ENCODE measurements at places on chromosomes 7 and 10. TPM values are rescaled to one million over a fixed set of nuclear protein-coding genes. Genes with fewer than 3 reads are reported as not detected.

DNA sequence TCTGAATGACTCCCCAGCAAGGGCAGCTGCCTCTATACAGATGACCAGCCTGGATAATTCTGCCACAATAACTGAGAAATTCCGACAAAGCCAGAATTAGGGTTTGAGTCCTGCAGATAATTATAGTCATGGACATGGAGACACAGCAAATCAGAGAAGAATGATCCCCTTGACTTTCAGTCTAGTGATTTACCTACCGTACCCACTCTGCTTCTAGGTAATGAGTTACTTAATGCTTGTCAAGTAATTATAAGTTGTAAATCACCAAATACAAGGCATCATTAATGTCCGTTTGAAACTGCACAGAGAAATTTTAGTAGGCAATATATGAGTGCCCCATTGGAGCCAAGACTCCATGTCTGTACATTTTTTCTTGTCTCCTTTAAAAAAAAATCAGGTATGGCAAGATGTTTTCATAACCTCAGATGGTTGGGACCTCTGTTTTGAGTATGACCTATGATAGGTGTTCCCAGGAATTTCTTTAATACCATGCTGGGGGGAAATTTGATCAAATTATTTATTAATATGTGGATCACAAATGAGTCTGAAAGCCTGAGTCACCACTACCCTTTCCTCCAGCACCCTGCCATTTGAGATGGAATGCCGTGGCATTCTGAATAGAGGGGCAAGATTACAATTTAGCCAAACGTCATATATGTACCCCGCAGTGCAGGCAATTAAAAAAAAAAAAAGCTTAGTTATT lies 5.5 kb upstream of the ARID5B start:
- DNase-seq: no peak

- DNase-seq: no peak
Measured at GRCh38 chr7:97167176-97167575, 49.7 kb downstream of the SDHAF3 start.

DNA sequence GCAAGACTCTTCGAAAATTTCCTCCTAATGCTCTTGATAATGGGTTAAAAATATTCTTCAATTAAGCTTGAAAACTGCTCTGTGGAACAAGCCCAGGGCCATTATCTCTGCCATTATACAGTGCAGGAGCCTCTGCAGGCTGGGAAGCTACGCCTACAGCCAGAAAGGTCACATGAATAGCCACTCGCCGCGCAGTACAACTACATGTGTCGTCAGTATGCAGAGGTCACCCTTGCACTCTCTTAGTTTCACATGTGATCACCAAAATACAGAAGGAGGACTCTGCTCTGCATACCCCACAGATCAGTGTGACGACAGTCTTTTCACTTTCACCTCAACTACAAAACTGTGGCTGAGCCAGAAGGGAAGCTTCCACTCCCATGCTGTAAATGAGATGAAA lies 141.8 kb upstream of the C1QL3 start:
- DNase-seq: no peak

DNA sequence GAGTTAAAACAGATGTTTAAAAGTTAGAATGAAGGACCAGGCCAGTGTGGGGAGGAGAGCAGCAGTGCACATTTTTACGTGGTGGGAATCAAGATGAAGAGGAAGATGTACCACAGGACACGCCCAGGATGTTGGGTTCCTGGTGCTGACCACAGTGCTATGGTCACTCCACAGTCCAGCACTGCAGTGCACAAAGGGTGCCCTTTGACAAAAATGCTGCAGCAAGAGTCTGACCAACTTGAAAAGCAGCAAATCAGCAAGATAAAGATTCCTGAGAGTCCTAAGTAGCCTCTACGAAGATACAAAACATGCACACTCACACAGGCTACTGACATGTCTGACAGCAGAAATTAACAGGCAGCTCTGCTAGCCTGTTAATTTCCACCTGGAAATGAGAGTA lies 107.1 kb downstream of the PIP4K2A start:
- no peak for DNase-seq

DNA sequence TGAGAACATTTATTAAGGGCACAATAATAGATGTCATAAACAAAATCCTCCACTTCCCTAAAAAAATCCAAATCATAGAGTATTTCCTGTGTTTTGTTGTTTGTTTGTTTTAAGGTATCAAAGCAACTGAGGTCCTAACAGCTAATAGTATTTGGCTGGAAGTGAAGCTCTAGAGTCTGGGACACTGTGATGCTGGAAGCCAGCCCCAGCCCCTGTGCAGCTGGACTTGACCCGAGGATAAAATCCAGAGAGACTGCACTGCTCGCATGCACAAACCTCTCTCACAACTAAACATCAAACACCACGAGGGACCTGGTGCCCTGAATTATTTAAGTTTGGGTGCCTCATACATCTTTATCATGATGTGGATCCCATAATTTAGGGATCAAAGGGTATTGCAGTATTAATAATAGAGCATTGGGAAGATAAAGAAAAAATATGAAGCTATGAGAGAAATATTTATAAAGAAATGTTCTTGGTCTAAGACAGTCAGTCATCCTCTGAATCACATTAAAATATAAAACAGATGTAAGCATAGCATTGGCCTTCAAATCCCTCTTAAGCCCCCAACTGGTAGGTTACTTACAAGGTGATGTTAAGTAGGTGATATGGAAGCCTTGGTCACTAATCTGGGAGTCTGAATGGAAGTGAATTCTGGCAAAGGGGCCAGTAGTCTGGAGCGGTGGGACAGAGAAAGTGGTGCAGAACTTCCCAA lies 44.4 kb downstream of the CUBN start:
- no peak for DNase-seq

- no peak for DNase-seq
Measured at GRCh38 chr10:69352569-69353264, 64.0 kb downstream of the TACR2 start.

- no peak for DNase-seq
Measured at GRCh38 chr10:124035306-124035927, 58.0 kb downstream of the CHST15 start.

DNA sequence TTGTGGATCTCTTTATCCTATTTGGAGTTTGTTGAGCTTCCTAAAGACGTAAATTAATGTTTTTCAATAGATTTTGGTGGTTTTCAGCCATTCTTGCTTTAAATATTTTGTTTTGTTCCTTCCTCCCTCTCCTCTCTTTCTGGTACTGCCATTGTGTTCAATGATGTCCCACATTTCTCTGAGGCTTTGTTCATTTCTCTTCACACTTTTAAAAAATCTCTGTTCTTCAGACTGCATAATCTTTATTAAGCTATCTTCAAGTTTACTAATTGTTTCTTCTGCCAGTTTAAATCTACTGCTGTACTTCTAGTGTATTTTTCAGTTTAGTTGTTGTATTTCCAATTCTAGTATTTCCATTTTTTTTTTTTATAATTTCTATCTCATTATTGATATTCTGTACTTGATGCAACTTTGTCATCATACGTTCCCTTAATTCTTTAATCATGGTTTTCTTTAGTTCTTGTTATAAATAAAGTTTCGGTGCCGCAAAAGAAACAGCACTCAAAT lies 45.6 kb upstream of the FZD9 start:
- no peak for DNase-seq

DNA sequence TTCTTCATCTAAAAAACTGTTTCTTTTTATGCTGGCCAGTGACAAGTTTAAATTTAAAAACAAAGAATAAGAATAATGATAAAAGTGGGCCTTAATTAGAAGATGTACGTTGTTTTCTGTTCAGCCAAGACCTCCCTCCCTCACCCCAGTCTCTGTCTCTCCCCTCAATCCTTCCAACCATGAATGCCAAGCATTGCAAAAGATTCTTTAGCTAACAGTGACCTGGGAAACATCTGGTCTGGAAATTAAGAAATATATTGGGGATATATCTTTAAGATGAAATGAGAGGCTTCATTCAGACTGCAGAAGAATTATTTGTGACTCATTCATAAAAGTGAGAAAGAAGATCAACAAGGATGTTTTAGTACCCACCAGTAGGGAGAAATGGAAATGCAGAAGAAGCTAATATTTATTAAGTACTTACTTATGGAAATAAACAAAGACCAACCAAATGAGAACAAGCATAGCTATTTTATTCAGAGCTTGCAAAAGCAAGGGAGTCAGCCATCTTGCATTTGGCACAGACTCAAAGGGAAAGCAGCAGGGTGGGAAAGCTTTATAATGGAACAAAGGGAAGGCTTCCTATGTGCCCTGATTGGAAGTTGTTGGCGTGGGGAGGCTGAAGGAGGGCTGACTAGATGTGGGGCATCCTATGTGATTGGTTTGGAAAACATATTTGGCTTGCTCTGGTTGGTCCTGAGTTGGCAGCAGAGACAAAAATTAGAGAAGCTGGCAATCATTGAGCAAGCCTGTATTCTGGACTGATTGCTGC lies 595.4 kb upstream of the GHITM start:
- no peak for DNase-seq

GRCh38 chr10:87750001-87750671 lies 67.9 kb downstream of the ATAD1 start:
- DNase-seq: no peak

- DNase-seq: no peak
Measured at GRCh38 chr7:131538813-131539179, 17.6 kb downstream of the PODXL start.

DNA sequence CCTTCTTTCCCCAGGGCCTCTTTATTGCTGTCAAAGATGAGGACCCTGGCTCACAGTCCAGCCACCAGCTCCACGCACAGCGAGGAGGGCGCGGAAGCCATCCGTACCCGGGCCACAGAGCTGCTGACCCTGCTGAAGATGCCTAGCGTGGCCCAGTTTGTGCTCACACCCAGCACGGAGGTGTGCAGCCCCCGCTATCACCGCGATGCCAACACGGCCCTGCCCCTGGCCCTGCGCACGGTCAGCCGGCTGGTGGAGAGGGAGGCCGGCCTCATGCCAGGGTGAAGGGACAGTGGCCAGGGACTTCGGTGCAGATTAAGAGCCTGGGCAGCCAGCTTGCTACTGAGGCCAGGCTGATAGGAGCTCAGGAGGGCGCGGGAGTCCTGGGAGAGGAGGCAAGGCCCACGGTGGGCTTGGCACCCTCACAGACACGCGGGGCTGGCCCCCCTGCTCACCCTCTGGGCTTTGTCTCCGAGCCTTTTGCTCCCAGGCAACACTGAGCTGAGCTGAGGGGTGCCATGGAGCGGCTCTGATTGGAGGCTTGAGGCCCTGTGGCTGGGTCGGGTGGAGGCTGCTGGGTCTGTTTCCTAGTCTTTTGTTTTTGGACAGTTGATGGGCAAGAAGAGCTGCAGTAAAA lies 15.8 kb downstream of the AP5Z1 start:
- DNase-seq: no peak

GRCh38 chr7:35520810-35521625 lies 173.9 kb downstream of the HERPUD2 start:
- no peak for DNase-seq

GRCh38 chr10:103417601-103418000 lies 21.2 kb downstream of the PDCD11 start:
- DNase-seq: no peak

DNA sequence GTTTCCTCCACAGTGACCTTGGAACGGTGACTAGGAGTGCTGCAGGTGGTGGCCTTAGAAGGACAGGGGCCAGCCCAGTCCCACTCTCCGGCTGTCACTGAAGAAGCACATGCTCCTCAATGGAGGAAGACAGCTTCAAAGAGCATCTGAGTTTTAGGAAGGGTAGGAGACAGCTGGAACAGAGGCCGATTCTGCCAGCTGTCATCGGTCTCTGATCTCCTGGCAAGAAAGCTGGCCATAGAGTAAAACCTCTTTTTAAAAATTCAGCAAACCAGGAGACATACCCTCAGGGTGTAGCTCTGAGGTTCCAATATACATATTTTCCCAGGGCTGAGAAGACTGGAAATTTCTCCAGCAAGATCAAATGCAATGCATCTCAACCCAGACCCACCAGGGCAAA lies 55.9 kb downstream of the KCNMA1 start:
- DNase-seq: no peak

GRCh38 chr10:3659203-3659917 lies 125.6 kb downstream of the KLF6 start:
- no peak for DNase-seq

DNA sequence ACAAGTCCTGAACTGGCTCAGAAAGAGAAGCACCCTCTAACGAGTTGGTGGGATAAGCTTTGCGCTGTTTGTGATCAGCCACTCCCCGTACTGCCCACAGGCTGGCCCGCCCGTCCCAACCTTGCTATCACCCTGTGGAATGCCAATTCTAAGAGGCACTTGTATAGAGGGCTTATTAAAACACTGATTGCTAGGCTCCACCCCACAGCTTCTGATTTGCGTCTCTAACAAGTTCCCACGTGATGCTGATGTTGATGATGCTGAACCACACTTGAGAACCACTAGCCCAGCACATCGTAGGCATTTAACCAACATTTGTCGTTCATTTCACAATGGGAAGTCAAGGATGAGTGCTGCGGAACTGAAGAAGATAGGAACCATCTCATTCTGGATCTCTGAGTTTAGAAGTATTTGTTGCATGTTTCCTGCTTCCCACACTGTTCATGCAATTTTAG lies 12.7 kb upstream of the GSAP start:
- no peak for DNase-seq

DNA sequence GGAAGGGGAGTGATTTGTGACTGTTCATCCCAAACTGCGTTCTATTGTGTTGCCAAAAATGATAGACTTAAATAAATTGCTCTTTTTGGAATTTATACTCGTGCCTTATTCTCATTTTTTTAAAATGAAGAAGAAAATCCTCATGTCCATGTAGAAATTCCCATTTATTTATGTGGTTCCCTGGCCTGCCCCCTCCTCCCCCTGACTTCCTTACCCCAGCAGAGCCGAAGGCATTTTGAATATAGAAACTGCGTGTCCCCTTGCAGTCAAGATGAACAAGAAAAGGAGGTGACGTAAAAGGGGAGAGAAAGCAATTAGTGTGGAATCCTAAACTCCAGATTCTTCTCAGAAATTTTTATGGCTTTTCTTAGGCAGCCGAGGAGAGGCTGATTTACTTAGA lies 126.1 kb downstream of the FAM204A start:
- DNase-seq: no peak

GRCh38 chr7:80362677-80363076 lies 149.2 kb downstream of the GNAT3 start:
- no peak for DNase-seq

DNA sequence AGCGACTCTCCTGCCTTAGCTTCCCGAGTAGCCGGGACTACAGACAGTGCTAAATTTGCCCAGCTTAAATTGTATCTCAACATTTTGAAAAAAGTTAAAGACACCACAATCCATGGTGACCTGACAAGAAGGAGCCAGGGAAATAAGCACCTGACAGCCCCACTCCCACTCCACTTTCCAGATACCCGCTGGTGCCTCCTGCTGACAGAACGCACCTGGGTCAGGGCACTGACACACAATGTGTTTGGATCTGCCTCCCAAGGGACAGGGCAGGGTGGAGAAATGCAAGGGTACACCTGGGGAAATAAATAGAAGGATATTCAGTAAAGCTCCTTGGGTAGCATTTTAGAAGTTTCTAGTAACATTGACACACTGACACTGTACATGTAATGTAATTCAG lies 58.9 kb upstream of the OPN4 start:
- DNase-seq: no peak

GRCh38 chr10:88196291-88196690 lies 332.9 kb downstream of the PTEN start:
- no peak for DNase-seq

Gene HABP2
- 1.3 TPM for total RNA-seq

Gene IGF2BP3
- total RNA-seq: 6.2 TPM

Gene COL1A2
- 16.2 TPM for total RNA-seq

Gene SLC26A3
- not detected for total RNA-seq

Gene INMT
- 0.26 TPM for total RNA-seq

Gene TCF7L2
- 20.8 TPM for total RNA-seq

Gene DLX5
- total RNA-seq: 2.2 TPM

Gene CLCN1
- 0.10 TPM for total RNA-seq

Gene EPHA1
- 1.1 TPM for total RNA-seq

Gene TCAF2
- 3.0 TPM for total RNA-seq

Gene MYOZ1
- total RNA-seq: 0.70 TPM

Gene ACADSB
- total RNA-seq: 34.6 TPM

Gene MICALL2
- total RNA-seq: 83.1 TPM

Gene CNNM1
- 38.1 TPM for total RNA-seq

Measured in dorsolateral prefrontal cortex (tissue), 122 donors.